Hair follicular keratinocyte (primary cell): ENCODE measurements at places on chromosomes 2 and 18. TPM values are rescaled to one million over a fixed set of nuclear protein-coding genes. Genes with fewer than 3 reads are reported as not detected.

CRYGC gene
- not detected in 2 replicates for total RNA-seq

TTC39C gene
- 33.7 and 34.0 TPM in 2 replicates for total RNA-seq

REG3A gene
- total RNA-seq, result not detected in 2 replicates

HOXD8 gene
- total RNA-seq, result 1.2 TPM in 1 of 2 replicates, not detected in the other

UBXN2A gene
- total RNA-seq, result 9.9 and 12.3 TPM in 2 replicates

MALL gene
- 17.4 and 62.2 TPM in 2 replicates for total RNA-seq
